Caco-2 (cell line): ENCODE measurements at places on chromosomes 13 and 19. TPM values are rescaled to one million over a fixed set of nuclear protein-coding genes. Genes with fewer than 3 reads are reported as not detected.
A peak's percentile ranks its signal among the peaks of the same experiment; 100 is the strongest.

Gene ZNF382
- 0.12 and 0.50 TPM in 2 replicates for total RNA-seq

Gene LPAR2
- total RNA-seq = 29.3 and 31.3 TPM in 2 replicates

Gene C19orf81
- 0.41 TPM in 1 of 2 replicates, not detected in the other for total RNA-seq

Gene ONECUT3
- total RNA-seq = not detected in 2 replicates

GRCh38 chr13:111480976-111481375 lies 160.5 kb downstream of the TEX29 start:
- H3K27ac ChIP-seq = no peak overlapping the region
- no peaks in the 10 kb centered on the region for H3K36me3 ChIP-seq
- no peaks in the 10 kb centered on the region for H3K4me1 ChIP-seq
- H3K27me3 ChIP-seq = no peaks in the 10 kb centered on the region

- no peaks in the 10 kb centered on the region for H3K4me1 ChIP-seq
- no peaks in the 10 kb centered on the region for H3K36me3 ChIP-seq
- no peaks in the 10 kb centered on the region; the same call in 1 of the 2 replicates for H3K27me3 ChIP-seq
- DNase-seq = peak; percentile 36
Observed at GRCh38 chr13:66994097-66994496, 236.0 kb downstream of the PCDH9 start.

GRCh38 chr13:99847318-99847750 lies 124.2 kb downstream of the ZIC5 start:
- H3K4me1 ChIP-seq = no peaks in the 10 kb centered on the region
- no peak overlapping the region for H3K4me3 ChIP-seq
- no peaks in the 10 kb centered on the region for H3K27me3 ChIP-seq

DNA sequence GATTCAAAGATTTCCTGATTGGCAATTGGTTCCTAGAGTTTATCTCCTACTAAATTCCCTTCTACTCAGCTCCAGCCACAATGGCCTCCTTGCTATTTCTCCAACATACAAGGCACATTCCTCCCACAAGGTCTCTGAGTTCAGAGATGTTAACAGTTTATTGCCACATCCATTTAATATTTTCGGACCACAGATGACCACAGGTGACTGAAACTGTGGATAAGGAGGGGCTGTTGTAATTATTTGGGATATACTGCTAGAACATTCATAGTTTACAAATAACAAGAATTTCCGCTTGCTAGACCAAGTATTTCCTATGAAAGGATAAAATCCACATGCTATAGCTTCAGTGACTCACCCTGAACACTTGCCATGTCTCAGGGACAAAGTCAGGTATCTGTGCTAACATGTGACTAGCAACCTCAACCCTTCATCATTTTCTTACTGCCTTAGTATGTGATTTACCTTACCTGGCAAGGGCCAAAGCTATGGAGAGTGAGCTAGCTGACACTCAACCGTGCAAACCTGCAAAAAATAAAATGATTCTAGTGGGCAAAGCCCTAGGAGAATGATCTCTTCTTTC lies 117.7 kb downstream of the TBC1D4 start:
- H3K27ac ChIP-seq = peak overlapping the region; percentile 78
- DNase-seq = no peak
- peaks cover 87% of the 10 kb centered on the region for H3K4me1 ChIP-seq
- no peaks in the 10 kb centered on the region for H3K27me3 ChIP-seq
- H3K36me3 ChIP-seq = no peaks in the 10 kb centered on the region
- H3K4me3 ChIP-seq = no peak overlapping the region

- H3K4me3 ChIP-seq = no peak overlapping the region
- no peaks in the 10 kb centered on the region for H3K27me3 ChIP-seq
- H3K4me1 ChIP-seq = no peaks in the 10 kb centered on the region
- no peaks in the 10 kb centered on the region for H3K36me3 ChIP-seq
Observed at GRCh38 chr19:30105727-30106126, 163.7 kb downstream of the URI1 start.

- peaks cover 3% of the 10 kb centered on the region; the same call in 1 of the 2 replicates for H3K36me3 ChIP-seq
- DNase-seq = no peak
- peaks cover 14% of the 10 kb centered on the region for H3K4me1 ChIP-seq
- no peaks in the 10 kb centered on the region for H3K27me3 ChIP-seq
- H3K4me3 ChIP-seq = no peak overlapping the region
Observed at GRCh38 chr13:44974056-44974793, 15.0 kb downstream of the NUFIP1 start.

DNA sequence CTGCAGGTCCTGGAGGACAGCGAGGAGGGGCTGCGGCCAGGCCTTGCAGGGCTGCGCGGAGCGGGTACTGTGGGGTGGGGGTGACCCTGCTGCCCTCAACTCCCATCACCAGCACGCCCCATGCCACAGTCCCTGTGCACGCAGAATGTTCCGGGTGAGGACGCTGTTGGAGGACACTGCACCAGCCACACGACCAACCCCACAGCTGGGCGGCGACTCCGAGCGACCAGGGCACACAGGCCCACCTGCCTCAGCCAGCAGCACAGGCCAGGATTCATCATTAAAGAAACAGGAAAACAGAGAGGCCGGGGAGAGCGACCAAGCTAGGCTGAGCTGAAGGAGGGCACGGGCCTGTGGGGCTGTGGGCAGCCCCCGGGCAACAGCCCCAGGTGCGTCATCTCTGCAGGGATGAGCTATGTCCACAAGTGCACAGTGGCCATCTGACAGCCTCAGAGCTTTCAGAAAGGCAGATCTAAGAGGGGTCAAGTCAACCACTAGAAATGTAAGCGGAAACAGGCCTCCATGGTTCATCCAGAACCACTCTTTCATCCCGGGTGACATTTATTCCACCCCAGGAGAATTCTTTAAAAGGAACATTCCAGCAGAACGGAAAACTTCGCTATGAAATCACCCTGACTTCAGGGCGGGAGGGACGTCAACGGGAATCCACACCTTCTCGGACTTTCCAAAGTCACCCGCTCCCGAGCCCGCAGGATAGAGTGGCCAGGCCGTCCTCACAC lies 1.5 kb downstream of the GAS6 start:
- no peaks in the 10 kb centered on the region for H3K36me3 ChIP-seq
- H3K27me3 ChIP-seq = no peaks in the 10 kb centered on the region
- peak overlapping the region; percentile 67 for H3K27ac ChIP-seq
- peak overlapping the region; percentile 71 for H3K4me3 ChIP-seq
- no peak for DNase-seq
